Activated CD4-positive, CD25-positive, alpha-beta regulatory T cell treated with anti-CD3 and anti-CD28 coated beads, Interleukin-2, amount 50 U/mL, for 72 hours (primary cell): ENCODE measurements at places on chromosomes 6 and 20.

- no peak for DNase-seq
These were observed 16.7 kb downstream of the BTN2A1 start for GRCh38 chr6:26474439-26474881.

- DNase-seq, result no peak
These were observed 113.7 kb upstream of the F13A1 start for GRCh38 chr6:6434151-6434550.

DNA sequence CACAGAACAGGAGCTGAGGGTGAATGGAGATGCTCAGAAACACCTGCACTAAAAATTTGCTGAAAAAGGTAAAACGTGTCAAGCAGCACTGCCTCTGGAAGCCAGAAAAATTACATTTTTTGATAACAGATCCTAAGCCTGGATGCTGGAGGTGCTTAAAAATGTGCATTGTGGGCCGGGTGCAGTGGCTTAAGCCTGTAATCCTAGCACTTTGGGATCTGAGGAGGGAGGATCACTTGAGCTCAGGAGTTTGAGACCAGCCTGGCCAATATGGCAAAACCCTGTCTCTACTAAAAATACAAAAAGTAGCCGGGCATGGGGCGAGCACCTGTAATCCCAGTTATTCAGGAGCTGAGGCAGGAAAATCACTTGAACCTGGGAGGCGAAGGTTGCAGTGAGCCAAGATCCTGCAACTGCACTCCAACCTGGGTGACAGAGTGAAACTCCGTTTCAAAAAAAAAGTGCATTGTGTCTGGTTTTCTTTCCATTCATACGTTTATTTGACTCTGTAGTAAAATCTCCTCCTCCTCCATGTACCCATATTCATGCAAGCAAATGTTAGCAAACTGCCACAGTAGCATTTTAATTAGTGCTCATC lies 587 bp upstream of the BTN3A1 start:
- no peak for DNase-seq

DNA sequence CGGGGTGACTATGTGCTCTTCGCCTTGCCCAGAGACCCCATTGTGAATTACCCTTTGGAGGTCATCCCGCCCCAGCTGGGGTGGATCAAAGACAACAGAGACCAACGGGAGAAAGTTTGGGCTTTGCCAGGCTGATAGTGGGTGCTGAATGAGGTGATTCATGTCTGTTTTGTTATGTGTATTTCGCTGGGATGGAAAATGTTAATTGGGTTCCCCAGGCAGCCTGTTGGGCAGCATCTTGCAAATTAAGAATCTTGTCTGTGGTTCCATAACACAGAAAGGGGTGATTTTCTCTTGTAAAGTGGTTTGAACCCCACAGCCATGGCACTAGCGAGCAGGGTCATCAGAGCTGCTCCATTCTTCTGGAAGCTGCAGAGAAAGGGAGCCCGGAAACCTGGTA lies 63.1 kb upstream of the UNC93A start:
- no peak for DNase-seq

DNA sequence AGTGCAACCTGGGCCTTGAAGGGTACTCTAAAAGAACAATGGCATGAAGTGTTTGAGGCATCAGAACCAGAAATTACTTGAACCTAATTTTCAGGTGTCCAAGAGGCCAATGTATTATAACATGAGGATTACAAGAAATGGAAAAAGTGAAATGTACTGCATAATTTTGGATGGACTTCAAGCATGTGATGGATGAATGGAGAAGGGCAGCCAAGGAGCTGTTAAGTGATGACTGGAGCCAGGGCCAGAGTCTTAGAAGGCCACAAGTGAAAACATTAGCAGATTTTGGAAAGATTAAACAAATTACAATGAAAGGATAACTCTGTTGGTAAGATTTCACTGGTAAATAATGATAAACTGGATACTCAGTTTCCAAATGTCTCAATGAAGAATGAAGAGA lies 738.2 kb downstream of the CD109 start:
- DNase-seq, result no peak

- DNase-seq, result no peak
These were observed 202.1 kb upstream of the CNR1 start for GRCh38 chr6:88368071-88368787.

DNA sequence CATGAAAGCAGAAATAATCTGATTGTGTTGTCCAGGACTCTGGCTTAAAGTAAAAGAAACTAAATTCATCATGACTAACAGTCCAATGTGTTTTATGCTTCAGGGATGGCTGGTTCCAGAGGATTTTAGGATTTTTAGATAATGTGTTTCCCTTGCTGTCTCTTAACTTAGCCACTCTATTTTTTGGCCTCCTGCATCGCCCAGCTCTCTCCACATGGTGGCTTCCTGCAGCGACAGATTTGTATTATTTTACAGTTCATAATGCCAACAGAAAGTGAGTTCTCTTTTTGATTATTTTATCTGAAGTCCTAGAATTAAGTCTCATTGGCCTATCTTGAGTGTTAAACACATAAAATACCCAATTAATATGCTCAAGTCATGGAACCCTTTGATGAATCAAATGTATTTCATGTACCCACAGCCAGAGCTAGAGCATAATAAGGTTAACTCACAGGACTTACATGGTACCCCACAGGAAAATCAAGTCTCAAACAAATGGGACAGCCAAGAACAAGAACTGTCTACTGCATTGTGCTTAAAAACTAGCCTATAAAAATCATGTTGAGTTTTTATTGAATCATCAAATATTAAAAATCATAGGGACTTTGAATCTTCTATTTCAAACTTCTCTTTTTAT lies 582.5 kb downstream of the DOK5 start:
- no peak for DNase-seq

DNA sequence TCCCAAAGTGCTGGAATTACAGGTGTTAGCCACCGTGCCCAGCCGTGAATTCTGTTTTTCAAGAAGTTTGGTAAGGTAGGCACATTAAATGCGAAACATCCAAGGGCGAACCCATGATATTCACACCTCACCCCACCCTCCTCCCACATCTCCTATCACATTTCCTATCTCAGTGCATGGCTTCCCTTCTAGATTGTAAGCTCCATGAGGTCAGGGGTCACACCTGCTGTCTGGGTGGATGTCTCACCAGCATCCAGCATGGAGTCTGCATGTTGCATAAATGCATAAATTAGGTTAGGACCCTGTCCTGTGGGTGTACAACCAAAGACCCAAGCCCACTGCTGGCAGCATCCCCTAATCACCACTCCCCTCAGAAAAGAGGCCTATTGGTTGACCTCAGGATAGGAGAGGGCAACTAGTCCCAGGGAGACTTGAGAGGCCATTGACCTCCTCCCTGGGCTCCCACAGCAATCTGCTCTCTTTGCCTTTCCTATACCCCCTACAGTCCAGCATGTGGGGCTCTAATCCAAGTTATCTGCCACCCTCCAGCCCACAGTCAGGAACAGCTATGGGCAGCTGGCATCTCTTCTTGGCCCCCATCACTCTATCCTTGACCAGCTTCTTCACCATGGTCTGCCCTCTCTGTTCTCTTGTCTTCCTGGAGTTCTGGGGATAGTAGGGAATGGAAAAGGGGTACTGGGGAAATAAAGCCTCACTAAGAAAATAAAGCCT lies 4.2 kb downstream of the PRRT1 start:
- no peak for DNase-seq

GRCh38 chr20:57102160-57102559 lies 164.3 kb downstream of the BMP7 start:
- DNase-seq, result no peak

DNA sequence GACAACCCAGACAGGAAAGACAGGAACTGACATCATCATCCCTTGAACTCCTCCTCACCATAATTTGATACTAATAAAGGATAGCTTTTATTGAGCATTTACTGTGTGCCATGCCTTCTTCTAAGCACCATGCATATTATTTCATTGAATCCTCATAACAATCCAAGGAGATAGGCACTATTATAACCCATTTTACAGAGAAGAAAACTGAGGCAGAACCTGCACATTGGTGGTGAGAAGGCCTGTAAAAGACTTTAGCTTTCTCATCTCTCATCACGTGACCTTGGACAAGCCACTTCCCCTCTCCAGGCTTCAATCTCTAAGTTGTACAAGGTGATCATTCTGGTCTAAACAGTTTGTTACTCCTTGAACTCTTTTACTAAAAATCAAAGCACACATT lies 34.5 kb upstream of the PREX1 start:
- no peak for DNase-seq

DNA sequence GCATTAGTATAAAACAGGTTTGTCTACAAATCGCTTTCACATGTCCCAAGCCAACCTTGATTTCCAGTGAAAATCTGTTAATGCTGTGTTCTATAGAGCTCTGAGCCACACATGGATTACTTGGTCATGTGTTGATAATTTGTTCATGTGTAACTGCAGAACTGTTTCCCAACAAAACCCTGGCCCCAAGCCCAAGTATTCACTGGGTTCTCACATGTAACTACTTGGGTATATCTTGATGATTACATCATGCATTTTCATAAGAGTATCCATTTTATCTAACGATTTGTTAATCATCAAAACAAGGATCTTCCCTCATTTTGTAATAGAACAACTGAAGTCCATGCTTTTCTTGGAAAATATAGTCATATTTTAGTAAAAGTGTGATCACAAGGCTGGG lies 657.6 kb downstream of the PRKN start:
- no peak for DNase-seq
